ENCODE measurements at places on chromosomes 11 and 22.
A peak's percentile ranks its signal among the peaks of the same experiment; 100 is the strongest.

- no peak for DNase-seq
Observed at GRCh38 chr22:42060489-42060888, 10.1 kb downstream of the NAGA start.

DNA sequence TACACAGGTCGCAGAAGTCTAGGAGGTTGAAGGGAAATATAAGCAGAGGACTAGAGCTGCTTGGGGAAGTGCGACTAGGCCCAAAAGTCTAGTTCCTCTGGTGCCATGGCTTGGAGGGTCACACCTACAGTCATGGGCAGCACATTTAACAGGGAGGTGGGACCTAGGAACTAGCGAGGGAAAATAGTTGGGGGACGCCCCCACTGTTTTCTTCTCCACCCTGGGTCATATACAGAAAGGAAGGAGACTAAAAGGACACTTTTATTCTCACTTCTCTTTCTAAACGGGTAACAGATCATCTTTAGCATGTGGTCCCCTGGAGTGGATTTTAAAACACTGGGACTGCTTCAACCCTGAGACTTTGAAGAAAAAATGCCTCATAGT is 16.6 kb downstream of the APIP start:
- no peak for DNase-seq

GRCh38 chr11:23856654-23857053 is 640.2 kb upstream of the LUZP2 start:
- DNase-seq = no peak

GRCh38 chr22:28043266-28043665 is 124.2 kb upstream of the PITPNB start:
- DNase-seq = no peak

DNA sequence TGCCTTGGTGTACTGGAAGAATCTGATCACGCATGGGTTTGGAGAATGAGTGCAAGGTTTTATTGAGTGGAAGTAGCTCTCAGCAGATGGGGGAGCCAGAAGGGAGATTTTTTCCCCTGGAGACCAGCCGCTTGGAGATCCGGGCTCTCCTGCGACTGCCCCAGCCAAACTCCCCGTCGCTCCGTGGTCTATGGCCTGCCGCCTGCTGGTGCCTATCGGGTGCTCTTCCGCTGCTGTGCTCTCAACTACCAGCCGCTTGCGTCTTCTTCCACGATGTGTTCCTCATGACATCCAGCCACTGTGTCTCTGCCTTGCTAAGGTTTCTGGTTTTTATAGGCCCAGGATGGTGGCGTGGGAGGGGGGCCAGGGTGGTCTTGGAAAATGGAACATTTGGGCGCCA is 145.6 kb upstream of the UBASH3B start:
- no peak for DNase-seq

DNA sequence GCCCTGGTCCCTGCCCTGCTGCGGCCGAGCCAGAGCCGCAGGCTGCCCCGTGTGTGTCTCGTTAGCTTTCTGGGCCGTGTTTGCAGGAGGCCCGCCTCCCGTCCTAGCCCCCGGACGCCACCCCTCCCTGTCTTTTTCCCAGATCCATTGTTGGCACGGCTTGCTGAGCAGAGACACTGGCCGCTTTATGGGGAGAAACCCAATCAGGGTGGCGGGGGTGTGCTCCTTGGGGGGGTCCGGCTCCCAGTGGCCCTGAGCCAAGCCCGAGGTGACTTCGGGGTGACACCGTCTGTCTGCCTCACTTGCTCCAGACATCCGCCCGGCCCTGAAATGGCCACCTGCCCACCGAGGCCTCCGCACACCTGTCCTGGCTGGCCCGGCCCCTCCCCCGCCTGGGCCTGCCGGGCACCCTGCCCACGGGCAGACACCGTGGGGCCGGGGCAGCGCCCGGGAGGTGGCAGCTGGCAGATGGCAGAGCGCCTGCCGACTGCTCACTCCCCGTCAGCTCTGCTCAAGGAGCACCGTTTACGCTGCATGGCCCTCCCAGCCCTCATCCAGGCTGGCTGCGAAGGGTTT is 43.1 kb upstream of the PPARA start:
- no peak for DNase-seq

- DNase-seq = no peak
Observed at GRCh38 chr22:17761138-17761488, 13.2 kb downstream of the BID start.

- no peak for DNase-seq
Observed at GRCh38 chr22:38404419-38404818, 50.6 kb downstream of the KCNJ4 start.

DNA sequence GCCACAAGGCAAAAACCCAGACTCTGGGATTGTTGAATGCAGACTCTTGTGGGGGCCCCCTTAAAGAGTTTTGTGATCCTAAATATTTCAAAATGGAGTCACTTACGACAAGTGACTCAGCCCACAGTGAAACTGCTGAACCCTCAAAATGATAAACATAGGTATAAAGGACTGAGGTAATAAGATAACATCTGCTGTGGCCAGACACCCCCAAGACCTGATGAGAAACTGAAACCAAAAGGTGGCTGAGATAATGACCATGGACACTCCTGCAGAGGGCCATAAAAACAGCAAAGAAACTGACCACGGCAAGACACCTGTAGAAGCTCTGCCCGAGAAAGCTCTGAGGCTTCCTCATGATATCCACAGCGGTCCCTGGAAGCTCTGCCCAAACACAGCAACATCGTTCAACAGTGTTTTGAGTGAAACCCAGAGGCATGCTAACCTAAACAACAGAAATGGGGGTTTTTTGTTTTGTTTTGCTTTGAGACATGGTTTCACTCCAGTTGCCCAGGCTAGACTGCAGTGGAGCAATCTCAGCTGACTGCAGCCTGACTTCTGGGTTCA is 1.6 kb upstream of the PLAAT4 start:
- no peak for DNase-seq

- DNase-seq = no peak
Observed at GRCh38 chr22:44933666-44934453, 75.9 kb downstream of the PHF21B start.

- no peak for DNase-seq
Observed at GRCh38 chr22:40156001-40156516, 21.7 kb upstream of the TNRC6B start.

GRCh38 chr22:47155131-47155885 is 392.9 kb downstream of the TBC1D22A start:
- no peak for DNase-seq

- DNase-seq = no peak
Observed at GRCh38 chr11:84884836-84885235, 742.3 kb downstream of the DLG2 start.

DNA sequence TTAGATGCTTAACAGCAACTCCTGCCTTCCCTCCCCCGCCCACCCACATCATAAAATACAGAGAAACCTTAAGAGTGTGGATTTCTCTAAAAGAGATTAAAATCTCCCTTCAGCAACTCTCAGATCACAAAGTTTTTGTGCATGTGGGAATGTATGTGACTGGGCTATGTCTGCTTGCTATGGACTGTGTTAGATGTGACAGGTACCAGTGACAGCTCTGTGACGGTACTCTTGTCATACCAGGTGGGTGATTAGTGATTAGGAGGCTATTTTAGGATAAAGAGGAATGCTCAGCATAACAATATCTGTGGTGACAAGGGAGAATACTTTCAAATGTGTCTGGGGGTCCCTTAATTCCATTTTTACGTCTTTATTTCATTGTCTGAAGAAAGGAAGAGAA is 60.2 kb downstream of the SYT9 start:
- DNase-seq = no peak

- DNase-seq = peak; percentile 16
Observed at GRCh38 chr11:34495724-34496377, 17.7 kb downstream of the ELF5 start.

GRCh38 chr11:67615728-67616430 is 9.1 kb downstream of the NDUFV1 start:
- DNase-seq = no peak

DNA sequence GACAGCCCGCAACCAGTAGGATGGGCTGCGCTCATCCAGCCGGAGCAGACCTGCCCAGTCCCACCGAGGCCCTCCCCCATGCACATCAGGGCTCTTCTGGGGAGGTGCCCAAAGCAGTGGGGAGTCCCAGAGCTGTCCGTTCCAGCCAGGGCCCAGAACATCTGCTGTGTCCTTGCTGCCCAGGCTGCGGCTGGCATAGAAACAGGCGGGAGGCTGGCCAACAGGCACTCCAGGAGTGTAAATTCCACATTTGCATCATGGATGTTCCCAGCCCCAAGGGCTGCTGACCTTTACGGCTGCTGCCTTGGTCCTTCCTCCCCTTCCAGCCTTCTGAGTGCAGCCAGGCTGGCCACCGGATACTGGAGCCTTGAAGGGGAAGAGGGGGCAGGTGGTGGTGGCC is 30.0 kb upstream of the SYT7 start:
- DNase-seq = no peak

DNA sequence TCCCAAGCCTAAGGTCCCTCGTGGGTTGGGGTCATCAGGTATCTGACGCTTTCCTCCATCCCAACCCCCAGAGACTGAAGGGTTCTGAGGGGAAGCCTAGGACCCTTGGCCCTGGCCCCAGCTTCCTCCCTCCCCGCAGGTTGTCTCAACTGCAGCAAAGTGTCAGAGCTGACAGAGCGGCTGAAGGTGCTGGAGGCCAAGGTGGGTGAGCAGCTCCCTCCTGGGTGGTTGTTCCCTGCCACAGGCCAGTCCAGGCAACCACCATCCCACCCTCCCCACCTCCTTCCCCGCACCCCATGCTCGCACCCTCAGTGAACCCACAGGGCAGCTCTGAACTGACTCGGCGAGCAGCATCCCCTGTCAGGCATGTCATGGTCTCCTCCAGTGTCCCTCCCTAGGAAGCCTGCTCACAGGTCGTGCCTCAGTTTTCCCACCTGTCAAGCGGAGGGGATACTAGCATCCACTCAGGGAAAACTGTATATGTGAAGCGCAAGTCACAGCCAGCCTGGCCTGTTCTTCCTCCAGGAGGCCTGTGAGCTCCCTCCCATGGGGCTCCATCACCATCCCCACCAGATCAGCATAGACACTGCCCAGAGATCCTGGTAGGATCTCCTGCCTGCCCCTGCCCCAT is 20.8 kb downstream of the EMID1 start:
- no peak for DNase-seq

GRCh38 chr11:82858133-82858532 is 42.1 kb downstream of the PRCP start:
- DNase-seq = no peak

DNA sequence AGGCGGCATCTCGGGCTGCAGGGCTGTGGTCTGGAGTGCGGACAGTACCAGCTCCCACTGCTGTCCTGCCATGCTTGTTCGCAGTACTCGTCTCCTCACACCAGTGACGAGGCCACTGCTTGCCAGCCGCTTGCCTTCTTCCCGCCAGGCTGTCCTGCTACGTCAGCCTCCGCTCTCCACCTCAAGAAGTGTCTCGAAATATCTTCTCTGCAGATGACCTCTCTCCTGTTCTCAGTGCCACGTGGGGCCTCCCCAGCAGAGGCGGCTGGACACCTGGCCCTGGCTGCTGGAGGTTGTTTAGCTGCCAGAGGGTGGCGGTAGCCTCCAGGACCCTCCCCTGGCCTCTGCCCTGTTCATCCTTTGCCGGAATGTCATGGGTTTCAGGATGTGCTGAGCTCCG is 3.1 kb upstream of the CCDC188 start:
- no peak for DNase-seq

GRCh38 chr11:1854132-1854948 is 1.5 kb downstream of the LSP1 start:
- no peak for DNase-seq

DNA sequence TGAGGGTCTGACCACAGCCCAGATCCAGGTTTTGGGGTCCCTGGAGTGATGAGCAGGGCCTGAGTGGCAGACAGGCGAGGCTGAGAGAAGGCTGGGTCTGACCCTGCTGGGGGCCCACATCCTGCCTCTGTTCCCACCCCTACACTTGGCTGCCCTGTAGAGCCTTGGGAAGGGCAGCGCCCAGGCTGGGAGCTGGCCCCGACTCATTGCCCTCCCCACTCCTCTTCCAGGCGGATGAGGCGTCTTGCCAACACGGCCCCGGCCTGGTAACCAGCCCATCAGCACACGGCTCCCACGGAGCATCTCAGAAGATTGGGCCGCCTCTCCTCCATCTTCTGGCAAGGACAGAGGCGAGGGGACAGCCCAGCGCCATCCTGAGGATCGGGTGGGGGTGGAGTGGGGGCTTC is 4.9 kb downstream of the DERL3 start:
- DNase-seq = no peak

GRCh38 chr11:122439866-122440810 is 215.4 kb upstream of the UBASH3B start:
- DNase-seq = peak; percentile 1

- DNase-seq = no peak
Observed at GRCh38 chr11:19705936-19706335, 6.7 kb upstream of the NAV2 start.

DNA sequence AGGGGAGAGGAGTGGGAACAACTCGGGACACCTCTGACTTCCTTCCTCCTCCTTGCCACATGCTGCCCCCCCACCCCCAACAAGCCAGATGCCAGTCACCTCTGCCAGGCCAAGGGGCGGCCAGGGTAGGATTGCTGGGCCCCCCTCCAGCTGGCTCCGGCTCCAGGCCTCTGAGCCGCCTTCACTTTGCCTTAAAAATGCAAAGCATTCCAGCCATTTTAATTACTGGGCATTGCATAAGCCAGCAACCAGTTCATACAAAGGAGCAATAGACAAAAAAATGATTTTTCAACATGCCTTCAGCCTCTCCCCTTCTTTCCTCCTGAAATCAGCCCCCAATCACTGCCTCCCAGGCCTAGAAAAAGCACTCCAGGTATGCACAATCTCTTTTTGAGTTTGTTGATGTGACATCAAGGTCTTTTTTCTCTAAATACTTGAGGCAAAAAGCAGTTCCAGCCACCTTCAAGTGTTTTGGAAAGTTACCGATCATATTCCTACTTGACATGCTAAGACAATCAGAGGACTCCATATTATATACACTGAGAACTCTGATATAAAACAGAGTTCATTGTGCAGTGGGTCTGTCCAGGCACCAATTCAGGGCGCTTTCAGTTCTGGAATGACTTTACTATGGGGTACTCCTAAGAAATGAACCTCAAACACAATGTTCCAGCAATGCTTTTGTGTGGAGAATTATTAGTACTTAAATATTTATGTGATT is 12.4 kb upstream of the TIMP3 start:
- no peak for DNase-seq

DNA sequence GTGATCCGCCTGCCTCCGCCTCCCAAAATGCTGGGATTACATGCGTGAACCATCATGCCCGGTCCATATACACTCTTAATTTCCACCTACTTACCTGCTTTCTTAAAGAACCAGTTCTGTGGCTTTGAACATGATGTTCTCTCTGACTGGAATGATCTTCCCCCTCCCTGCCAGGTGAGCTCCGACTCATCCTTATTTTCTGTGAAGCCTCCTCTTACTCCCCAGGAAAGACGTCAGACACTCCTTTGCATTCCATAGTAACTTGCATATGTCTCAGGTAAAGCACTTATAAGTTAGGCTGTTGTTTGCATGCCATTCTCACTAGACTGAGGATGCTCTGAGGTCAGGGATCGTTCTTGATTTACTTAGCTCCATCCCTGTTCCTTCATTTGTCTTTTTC is 91.8 kb upstream of the RAB1B start:
- DNase-seq = no peak

GRCh38 chr22:37129866-37130441 is 19.8 kb downstream of the IL2RB start:
- no peak for DNase-seq

GRCh38 chr11:115128226-115128625 is 376.0 kb downstream of the CADM1 start:
- no peak for DNase-seq

All from kidney capillary endothelial cell (primary cell).